ENCODE measurements at places on chromosomes 7 and 10.

DNA sequence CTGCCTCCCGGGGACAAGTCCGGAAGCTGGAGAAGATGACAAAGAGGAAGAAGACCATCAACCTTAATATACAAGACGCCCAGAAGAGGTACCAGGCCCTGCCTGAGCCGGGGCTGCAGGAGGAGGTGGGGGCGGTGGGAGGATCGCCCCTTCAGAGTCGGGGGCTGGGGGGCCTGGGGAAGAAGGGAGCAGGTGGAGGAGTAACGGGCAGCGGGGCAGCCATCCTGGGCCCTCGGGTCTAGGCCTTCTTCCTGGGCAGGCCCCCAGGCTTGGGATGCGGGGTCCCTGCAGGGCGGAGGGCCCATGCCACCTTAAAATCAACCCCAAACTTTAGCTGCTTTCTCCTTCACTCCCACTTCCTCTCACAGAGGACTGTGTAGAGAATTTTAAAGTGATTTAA lies 523 bp downstream of the ANKRD30A start:
- no peak for ATAC-seq

- no peak for ATAC-seq
Observed at GRCh38 chr10:113895018-113895417, 40.6 kb downstream of the NHLRC2 start.

DNA sequence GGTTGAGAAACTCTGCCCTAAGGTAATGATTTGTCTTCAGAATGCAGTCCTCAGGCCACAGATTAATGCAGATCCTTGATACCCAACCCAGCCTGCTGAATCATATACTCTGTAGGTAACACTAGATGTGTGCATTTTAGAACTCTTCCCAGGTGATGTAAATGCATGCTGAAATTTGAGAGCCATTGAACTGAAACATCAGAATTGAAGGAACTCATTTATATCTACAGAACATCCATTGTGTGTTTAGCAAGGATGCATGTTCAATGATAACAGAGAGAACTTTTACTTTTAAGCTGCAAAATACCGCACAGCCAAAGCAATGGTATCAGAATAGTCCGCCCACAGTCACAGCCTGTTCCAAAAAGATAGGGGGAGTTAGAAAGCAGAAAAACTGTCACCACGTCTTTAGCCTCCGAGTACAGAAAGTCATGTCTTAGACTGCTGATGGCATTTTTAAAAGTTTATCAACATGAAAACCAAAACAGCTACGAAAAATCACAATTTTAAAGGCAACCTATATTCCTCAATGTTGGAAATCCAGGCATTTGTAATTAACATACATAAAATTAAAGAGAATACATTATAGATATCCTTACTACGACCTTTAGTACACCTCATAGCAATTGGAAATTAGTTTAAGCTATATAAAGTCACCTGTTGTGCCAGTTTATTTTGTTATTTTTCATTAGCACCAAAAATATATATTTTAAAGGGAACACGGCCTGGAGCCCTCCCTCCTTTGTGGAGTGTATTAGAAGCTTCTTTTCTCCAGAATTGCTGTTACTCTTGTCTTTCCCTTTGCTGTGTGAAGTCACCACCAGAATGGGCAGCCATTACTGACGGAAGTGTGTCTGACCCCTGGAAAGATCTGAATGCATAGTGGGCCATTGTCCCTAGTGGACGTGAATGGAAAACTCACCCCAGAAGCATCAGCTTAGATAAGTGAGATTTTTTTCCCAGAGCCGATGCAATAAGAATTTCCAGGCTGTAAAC lies 65.8 kb upstream of the PRKAR2B start:
- no peak for ATAC-seq

DNA sequence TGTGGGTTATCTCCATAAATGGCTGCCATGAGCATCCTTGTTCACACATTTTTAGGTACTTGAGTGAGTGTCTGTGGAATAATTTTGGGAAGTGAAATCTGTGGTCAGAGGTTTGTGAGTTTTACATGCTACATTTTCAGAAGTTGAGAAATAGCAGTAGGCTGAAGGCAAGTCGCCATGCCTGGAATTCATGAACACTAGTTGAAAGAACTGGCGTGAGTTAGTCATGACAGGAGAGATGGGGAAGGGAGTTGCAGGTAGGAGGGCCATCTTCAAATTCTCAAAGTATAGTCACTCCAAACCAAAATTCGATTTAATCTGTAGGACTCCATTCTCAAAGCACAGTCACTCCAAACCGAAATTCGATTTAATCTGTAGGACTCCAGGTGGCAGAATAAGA lies 89.6 kb downstream of the EGFR start:
- ATAC-seq = no peak

DNA sequence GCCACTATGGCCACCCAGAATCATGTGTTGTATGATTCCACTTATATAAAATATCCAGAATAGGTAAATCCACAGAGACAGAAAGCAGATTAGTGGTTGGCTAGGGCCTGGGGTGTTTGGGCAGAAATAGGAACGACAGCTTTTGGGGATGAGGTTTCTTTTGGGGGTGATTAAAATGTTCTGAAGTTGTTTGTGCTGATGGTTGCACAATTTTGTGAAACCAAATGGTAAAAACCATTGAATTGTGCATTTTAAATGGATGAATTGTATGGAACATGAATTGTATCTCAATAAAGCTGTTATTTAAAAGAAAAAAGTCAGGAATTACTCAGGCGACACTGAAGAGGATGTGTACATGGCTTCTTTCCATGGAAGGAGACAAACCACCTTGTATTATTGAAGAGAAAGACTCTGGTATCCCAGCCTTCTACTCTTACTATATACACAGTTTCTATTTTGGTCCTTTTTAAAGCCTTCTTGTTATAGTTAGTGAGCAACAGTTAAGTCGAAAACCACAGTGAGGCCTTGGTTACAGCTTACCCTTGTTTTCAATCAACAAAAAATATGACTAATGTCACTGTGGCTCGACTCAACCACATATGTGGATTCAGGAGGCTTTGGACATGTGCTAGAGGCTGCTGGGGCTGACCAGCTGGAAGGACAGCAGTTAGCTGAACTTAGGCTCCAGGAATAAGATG lies 57.1 kb upstream of the KMT2E start:
- peak; percentile 71 for ATAC-seq

- no peak for ATAC-seq
Observed at GRCh38 chr7:7820409-7820808, 102.0 kb upstream of the RPA3 start.

DNA sequence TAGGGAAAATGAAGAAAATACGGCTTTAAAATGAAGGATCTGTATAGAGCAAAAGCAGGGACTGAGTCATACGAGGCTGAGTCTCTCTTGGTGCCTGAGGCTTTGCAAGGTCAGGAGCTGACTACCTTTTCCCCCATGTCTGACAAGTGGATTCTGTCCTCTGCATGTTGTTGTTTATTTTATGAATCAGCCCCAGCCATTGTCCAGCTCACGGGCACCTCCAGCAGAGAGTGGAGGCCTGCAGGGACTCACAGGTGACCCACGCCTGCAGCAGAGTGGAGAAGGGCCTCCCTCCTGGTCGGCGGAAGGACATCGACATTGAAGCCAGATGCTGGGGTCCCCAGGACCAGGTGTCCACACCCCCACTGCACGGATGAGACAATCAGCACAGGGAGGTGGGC lies 233.9 kb downstream of the WDR37 start:
- no peak for ATAC-seq

GRCh38 chr10:73262105-73262730 lies 9.8 kb upstream of the MRPS16 start:
- ATAC-seq = no peak

- ATAC-seq = no peak
Observed at GRCh38 chr10:114823077-114823463, 1.5 kb downstream of the FHIP2A start.

- peak; percentile 27 for ATAC-seq
Observed at GRCh38 chr7:148563583-148564274, 26.8 kb upstream of the C7orf33 start.

DNA sequence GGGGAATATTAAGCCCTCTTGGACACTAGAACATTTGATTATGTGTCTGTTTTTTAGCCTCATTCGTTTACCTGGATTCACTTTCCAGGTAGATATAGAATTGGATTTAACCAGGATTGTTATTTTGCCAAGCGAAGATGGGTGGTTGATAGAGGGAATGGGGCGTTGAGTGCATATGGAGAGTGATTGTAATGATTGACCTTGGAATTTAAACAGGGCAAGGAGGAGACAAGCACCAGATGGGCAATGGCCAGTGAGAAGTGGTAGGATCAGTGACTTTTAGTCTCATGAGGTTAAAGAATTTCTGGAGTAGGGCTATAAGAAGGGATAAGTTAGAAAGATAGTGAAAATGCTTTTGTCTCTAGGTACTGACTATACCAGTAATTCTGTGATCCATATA lies 211.2 kb upstream of the CSTF2T start:
- no peak for ATAC-seq

DNA sequence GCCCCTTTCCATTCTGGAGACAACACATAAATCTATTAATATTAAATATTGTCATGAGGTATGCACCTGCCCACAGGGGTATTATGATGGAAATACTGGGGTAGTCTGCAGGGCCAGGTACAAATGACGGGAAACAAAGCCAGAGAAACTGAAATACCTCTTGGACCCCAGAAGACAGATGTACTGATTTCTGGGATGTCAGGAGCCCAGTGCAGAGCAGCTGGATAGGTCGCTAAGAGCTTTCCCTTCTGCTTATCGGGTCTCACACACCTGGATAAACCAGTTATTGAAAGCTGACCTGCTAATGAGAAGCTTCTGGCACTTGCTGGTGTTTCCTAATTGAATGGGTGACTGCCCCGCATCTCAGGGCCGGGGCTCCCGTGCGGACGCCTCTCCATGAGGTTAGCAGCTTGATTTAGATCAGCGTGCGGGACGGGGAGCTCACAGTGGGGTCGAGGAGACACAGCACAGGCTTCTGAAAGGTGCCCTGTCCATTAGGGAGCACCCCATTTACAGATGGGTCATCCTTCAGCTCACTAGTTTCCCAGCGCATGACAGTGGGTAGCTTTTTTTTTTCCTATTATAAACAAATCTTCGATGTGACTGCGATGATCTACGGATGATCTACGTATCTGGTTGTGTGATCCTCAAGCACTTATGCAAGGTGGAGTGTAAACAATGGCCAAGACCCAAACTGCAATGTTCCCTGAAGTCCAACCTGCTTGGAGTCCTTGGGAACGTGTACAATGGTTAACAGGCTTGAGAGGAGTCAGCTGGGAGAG lies 1.5 kb upstream of the INSIG1 start:
- no peak for ATAC-seq

DNA sequence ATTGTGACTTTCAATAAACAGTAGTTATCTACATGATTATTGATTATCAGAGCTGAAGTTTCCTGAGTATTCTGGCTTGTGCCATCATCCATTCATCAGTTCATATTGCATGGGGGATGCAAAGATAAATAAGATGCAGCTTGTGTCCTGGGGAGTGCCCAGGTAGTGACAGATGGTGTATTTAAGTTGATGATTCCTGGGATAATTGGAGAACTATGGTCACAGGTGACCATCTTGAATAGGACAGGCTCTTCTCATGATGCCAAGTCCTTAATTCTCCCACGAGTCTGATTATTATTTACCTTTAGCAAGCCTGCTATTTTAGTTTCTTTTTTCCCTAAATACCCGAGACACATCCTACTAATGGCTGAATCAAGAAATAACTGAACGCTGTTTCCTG lies 64.9 kb downstream of the PLPP4 start:
- no peak for ATAC-seq

DNA sequence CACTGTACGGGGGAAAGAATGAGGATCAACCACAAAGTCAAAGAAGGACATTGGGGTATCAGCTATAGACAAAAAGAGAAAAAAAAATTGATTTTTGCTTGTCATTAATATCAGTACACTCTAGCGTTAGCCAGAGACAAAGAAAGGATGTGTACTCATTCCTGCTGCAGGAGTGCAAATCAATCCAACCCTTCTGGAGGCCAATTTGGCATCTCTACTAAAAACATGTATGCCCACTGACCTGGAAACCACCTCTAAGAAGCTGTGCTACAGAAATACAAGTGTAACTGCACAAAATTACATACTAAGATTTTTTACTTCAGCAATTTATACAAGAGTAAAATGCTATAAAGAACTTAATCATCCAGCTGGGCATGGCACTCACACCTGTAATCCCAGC lies 13.6 kb downstream of the NSMCE4A start:
- no peak for ATAC-seq

DNA sequence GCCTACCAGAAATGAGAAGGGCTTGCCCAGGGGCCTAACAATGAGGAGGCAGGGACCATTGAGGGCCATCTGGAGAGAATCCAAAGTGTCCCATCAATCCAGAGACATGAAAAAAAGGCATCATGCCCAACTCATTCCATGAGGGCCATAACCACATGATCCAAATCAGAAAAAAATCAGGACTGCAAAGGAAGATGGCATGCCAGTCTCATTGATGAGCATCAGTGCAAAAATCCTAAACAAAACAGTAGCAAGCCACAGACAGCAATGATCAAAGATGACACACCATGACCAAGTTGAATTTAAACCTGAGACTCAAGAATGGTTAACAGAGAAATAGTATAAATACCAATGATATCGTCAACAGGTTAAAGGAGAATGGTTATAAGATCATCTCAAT lies 7.0 kb upstream of the CYP3A4 start:
- no peak for ATAC-seq

- ATAC-seq = peak; percentile 7
Observed at GRCh38 chr7:131501930-131502685, 54.3 kb downstream of the PODXL start.

All from stimulated activated memory B cell treated with anti-CD40 and anti-IgM and Interleukin-4, amounts not matched to agents 10 μg/mL and 1 μg/mL and 100 μg/mL, for 72 hours (primary cell).